ENCODE measurements at places on chromosomes 7 and 10. TPM values are rescaled to one million over a fixed set of nuclear protein-coding genes. Genes with fewer than 3 reads are reported as not detected.

- H3K4me3 ChIP-seq, result no peak overlapping the region
- H3K27me3 ChIP-seq, result no peaks in the 10 kb centered on the region
- DNase-seq, result no peak
- peaks cover 12% of the 10 kb centered on the region for H3K4me1 ChIP-seq
- no peak overlapping the region for H3K27ac ChIP-seq
These were observed 43.2 kb downstream of the ZNF467 start for GRCh38 chr7:149729983-149730801.

GRCh38 chr7:28076423-28077200 lies 104.0 kb downstream of the JAZF1 start:
- no peaks in the 10 kb centered on the region for H3K27me3 ChIP-seq
- DNase-seq, result no peak
- peak overlapping the region; percentile 37 for H3K4me3 ChIP-seq
- no peaks in the 10 kb centered on the region for H3K36me3 ChIP-seq

DNA sequence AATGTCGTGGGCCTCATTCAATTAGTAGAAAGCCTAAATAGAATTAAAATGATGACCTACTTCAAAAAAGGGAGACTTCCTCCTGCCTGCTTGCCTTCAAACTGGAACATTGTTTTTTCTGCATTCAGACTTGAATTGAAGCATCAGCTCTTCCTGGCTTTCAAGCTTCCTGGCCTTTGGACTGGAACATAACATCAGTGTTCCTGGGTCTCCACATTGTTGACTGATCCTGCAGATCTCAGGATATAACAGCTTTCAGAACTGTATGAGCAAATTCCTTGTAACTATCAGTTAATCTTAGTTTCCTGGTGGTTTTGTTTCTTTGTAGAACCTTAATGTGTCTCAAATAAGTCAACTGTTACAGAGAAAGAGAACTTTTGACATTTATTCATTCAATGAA lies 18.6 kb downstream of the MAGI2 start:
- H3K27me3 ChIP-seq, result no peaks in the 10 kb centered on the region
- H3K27ac ChIP-seq, result no peak overlapping the region
- H3K4me3 ChIP-seq, result no peak overlapping the region
- H3K4me1 ChIP-seq, result peaks cover 5% of the 10 kb centered on the region

Gene DNAJC30
- total RNA-seq, result 14.7 TPM

Gene OR2A7
- total RNA-seq, result 4.2 TPM

Gene SSBP1
- 116 TPM for total RNA-seq

DNA sequence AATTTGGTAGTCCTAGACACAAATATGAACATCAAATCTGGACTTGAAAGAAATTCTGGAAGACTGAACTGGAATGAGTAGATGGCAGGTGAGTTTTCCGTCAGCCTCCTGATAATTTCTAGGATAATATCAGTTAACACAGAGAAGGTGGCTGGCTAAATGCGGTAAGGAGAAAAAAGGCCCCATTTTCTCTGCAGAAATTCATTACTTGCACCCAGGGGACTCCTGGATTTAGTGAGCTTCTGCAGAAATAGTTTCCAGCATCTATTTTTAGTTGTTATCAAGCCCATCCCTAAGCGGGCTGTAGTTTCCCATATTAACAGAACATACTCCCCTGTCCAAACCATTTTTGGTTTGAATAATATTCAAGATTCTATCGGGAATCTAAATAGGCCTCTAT lies 181.9 kb upstream of the TCERG1L start:
- DNase-seq, result no peak
- H3K36me3 ChIP-seq, result no peaks in the 10 kb centered on the region
- H3K4me1 ChIP-seq, result peaks cover 6% of the 10 kb centered on the region
- H3K27me3 ChIP-seq, result peaks cover 3% of the 10 kb centered on the region
- H3K27ac ChIP-seq, result no peak overlapping the region

Gene FRMPD2
- 0.80 TPM for total RNA-seq

DNA sequence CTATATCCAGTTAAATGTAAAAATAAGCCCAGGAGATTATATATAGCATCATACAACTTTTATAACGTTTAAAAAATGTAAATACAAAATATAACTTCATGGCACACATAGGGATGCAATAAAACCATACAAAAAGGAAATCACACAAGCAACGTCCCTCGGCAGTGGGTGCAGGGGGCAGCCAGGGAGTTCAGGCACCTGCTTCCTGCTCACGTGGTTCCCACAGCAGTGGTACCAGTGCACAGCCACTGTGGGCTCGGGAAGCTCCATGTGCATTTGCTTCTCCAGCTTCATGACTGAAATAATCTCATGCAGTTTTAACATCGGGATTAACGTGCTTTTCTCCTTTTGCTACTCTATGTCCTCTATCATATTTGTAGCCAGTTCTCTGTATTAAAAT lies 255.5 kb upstream of the CXCL12 start:
- H3K4me1 ChIP-seq, result no peaks in the 10 kb centered on the region
- no peak overlapping the region for H3K27ac ChIP-seq
- no peak overlapping the region for H3K4me3 ChIP-seq
- H3K36me3 ChIP-seq, result no peaks in the 10 kb centered on the region
- DNase-seq, result no peak
- no peaks in the 10 kb centered on the region for H3K27me3 ChIP-seq

GRCh38 chr7:82615527-82615926 lies 171.9 kb upstream of the CACNA2D1 start:
- H3K36me3 ChIP-seq, result no peaks in the 10 kb centered on the region
- no peak for DNase-seq
- no peak overlapping the region for H3K4me3 ChIP-seq
- H3K27ac ChIP-seq, result no peak overlapping the region

Gene VENTX
- total RNA-seq, result not detected

GRCh38 chr10:22294694-22295093 lies 21.5 kb upstream of the COMMD3 start:
- H3K36me3 ChIP-seq, result no peaks in the 10 kb centered on the region
- H3K27me3 ChIP-seq, result peaks cover 18% of the 10 kb centered on the region
- no peak overlapping the region for H3K27ac ChIP-seq

- H3K27ac ChIP-seq, result no peak overlapping the region
- H3K36me3 ChIP-seq, result no peaks in the 10 kb centered on the region
- H3K27me3 ChIP-seq, result no peaks in the 10 kb centered on the region
- DNase-seq, result no peak
These were observed 408.4 kb downstream of the SH2D4B start for GRCh38 chr10:80946073-80946472.

Gene CYP26C1
- not detected for total RNA-seq

- no peak overlapping the region for H3K4me3 ChIP-seq
- peaks cover 12% of the 10 kb centered on the region for H3K27me3 ChIP-seq
- no peak for DNase-seq
These were observed 365.3 kb upstream of the ZNF32 start for GRCh38 chr10:44013981-44014380.

DNA sequence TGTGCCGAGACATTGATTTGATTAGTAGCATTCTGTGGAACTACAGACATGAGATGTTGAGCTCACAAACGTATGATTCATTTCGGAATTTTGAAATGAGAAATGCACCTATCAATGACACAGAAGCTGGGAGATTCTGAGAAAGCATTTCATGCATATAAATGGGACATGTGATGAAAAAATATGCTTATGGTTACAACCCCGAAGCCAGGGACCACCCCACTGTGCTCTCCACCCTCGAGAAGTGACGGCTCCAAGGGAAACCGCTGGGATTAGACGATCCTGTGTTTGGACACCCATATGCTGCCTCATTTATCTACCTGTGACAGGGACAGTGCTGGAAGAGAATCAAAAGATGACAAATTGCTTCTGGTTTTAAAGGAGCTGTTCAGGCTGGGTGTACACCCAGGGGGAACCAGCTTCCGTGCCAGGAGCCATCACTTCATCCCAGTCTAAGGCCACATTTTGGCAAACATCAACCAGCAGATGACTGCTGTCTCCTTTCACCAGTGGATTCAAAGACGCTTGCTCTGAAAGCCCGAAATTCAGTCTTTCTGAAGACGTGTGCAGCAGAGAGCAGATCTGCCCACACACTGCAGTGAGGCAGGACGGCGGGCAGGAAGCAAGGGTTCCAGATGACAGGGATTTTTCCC lies 109.9 kb downstream of the ATXN7L1 start:
- peaks cover 8% of the 10 kb centered on the region for H3K4me1 ChIP-seq
- no peak overlapping the region for H3K27ac ChIP-seq
- no peak overlapping the region for H3K4me3 ChIP-seq
- H3K27me3 ChIP-seq, result no peaks in the 10 kb centered on the region
- no peak for DNase-seq

GRCh38 chr10:117241541-117242462 lies 888 bp downstream of the SLC18A2 start:
- H3K27ac ChIP-seq, result no peak overlapping the region
- peaks cover 81% of the 10 kb centered on the region for H3K27me3 ChIP-seq
- no peaks in the 10 kb centered on the region for H3K36me3 ChIP-seq
- peak overlapping the region; percentile 84 for H3K4me3 ChIP-seq

DNA sequence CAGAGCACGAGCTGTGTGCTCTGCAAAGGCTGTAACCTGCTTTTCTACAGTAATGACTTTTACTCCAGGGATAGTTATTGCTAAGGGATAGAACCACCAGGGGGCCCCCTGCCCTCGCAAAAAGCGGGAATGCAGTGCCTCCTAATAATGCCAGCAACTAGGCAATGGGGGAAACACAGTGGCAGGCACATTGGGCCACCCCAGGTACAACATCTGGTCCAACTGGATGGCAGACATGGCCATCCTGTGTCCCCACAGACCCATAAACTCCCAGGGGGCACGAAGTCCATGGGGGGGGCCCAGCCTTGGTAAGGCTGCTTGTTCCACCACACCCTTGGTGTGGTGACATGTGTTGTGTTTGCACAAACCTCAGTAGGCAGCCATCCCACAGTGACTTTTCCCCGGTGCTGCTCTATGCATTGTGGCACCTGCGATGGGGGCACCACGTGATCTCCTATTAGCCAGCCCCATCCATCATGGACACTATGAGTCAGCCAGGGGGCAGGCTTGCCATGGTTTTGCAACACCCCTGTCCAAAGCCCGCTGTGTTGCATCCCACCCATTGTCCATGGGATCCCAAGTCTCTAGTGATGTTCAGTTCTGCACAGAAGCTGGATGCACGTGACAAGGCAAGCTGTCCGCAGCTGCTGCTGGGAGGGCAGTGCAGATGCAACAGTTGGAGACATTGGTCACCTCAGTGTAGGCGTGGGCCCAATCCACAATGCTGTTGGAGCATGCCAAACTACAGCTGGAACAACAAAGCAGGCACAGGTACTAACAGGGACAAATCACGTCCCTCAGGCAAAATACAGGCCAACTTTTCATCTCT lies 84.0 kb downstream of the ANLN start:
- no peak for DNase-seq
- H3K27me3 ChIP-seq, result no peaks in the 10 kb centered on the region
- H3K27ac ChIP-seq, result no peak overlapping the region
- no peaks in the 10 kb centered on the region for H3K4me1 ChIP-seq
- H3K36me3 ChIP-seq, result no peaks in the 10 kb centered on the region
